ENCODE measurements at places on chromosomes 7 and 10.

DNA sequence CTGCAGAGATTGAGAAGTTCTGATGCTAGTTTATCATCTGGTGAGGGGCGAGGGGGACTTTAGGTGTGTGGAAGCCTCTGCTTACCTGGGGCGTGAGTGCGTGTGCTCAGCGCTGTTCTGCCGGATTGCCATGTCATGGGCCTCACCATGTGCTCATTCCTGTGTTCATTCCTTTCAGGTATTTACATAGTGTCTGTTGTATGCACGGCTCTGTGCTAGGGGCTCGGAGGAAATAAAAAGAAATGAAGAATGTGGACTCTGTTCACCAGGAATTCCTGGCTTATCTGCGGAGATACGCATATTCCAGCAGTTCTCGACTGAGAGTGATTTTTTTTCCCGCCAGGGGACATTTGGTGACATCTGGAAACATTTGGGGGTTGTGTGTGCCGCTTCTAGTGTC is 152.0 kb downstream of the CAMK1D start:
- no peak for DNase-seq

GRCh38 chr10:78454123-78454645 is 420.5 kb downstream of the RPS24 start:
- no peak for DNase-seq

DNA sequence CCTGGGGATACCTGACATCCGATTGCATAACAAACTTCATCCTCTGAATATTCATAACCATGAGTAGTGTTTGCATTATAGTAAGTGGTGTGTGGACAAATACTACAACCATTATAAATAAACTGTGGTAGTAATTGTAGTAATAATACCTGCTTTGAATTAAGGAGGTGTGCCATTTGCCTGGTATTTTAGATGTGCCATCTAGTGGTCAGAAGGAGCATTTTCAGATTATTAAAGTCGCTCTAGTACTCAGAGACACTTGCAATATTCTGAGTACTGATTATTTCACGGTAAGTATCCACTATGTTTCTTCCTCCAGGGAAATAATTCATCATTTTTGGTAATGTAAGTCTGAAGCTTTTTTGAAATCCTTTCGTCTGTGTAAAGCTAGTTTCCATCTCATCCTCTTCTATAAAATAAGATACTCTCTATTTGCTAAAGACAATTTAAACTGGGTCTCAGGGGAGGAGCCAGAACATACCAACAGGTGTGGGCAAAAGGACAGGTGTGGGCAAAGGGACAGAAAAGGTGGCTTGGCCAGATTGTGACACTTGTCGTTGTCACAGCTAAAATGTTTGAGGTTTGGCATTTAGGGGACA is 115.3 kb upstream of the WDR11 start:
- peak; percentile 26 for DNase-seq

DNA sequence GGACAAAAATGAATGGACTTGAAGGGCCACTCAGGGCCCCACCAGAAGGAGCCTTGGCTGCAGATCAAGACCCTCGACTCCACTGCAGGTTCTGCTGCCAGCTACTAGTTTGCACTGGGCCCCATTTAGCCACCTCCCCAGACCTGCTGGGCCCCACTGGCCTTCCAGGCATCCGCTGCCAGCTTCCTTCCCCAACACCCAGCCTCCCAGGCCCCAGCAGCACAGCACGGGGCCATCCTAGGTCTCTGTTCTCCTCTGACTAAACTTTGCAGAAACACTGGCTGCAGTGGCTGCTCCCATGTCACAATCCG is 277.4 kb upstream of the KLF14 start:
- no peak for DNase-seq

GRCh38 chr7:2280424-2280823 is 33.8 kb downstream of the SNX8 start:
- DNase-seq = no peak

DNA sequence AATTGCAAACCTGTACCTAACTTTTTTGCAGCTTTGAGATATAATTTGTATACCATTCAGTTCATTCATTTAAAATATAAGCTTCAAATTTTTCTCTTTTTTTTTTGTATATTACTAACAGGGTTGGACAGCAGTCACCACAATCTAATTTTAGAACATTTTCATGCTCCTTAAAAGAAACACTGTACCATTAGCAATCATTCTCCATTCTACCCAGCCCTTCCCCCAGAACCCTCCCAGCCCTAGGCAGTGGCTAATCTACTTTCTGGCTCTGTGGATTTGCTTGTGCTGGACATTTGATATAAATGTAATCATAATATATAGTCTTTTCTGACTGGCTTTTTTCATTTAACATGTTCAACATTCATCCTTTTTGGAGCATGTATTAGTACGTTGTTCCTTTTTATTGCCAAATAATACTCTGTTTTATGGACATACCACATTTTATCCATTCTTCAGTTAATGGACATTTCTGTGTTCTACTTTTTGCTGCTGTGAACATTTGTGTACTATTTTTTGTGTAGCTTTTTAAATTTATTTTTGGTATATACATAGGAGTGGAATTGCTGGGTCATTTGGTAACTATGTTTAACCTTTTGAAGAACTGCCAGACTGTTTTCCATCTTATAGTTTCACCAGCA is 40.9 kb upstream of the ST7 start:
- no peak for DNase-seq

DNA sequence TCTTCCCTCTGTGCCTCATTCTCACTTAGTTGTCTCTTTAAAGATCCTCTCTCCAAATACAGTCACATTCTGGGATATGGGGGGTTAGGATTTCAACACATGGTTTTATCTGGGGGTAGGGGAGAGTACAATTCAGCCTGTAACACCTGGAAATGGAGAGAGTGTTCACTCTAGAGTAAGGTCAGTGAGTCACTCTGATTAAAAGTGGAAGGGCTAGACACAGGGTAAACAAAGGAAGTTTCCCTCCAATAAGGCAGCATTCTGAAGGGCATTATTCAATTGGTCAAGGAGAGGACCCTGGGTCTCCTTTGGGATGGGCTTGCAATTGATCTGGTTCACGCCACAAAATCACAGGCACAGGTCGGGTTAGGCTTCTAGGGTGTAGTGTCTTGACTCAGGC is 232.8 kb upstream of the NPSR1 start:
- no peak for DNase-seq

DNA sequence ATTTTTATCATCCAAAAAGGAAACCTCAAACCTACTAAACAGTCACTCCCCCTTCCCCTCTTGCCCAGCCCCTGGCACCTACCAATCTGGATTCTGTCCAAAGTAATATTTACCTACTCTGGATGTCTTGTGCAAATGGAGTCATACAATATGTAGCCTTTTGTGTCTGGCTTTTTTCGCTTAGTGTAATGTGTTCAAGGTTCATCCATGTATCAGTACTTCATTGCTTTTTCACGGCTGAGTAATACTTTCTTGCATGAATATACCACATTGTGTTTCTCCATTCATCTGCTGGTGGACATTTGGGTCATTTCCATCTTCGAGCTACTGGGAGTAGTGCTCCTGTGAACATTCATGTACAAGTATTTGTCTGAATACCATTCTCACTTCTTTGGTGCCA is 113.6 kb downstream of the EEPD1 start:
- DNase-seq = no peak

GRCh38 chr10:87860156-87860795 is 3.1 kb downstream of the KLLN start:
- no peak for DNase-seq

DNA sequence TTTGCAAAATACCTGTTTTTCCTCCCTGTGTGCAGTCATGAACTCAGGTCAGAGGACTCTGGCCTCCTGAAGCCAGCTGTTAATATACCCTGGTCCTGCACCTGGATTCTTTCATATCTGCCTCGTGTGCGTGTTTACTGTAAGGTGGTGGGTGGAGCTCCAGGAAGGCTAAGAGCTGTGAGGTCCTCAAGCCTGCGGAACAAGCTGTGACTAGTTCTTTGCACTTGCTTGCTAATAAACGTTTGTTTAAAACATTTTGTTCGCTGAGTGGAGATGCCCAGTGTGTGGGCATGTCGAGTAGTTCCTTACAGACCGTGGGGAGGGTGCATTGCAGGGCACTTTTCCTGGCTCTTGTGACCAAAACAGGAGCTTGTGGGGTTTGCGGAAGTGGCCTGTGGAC is 139.0 kb downstream of the DOCK1 start:
- DNase-seq = no peak

DNA sequence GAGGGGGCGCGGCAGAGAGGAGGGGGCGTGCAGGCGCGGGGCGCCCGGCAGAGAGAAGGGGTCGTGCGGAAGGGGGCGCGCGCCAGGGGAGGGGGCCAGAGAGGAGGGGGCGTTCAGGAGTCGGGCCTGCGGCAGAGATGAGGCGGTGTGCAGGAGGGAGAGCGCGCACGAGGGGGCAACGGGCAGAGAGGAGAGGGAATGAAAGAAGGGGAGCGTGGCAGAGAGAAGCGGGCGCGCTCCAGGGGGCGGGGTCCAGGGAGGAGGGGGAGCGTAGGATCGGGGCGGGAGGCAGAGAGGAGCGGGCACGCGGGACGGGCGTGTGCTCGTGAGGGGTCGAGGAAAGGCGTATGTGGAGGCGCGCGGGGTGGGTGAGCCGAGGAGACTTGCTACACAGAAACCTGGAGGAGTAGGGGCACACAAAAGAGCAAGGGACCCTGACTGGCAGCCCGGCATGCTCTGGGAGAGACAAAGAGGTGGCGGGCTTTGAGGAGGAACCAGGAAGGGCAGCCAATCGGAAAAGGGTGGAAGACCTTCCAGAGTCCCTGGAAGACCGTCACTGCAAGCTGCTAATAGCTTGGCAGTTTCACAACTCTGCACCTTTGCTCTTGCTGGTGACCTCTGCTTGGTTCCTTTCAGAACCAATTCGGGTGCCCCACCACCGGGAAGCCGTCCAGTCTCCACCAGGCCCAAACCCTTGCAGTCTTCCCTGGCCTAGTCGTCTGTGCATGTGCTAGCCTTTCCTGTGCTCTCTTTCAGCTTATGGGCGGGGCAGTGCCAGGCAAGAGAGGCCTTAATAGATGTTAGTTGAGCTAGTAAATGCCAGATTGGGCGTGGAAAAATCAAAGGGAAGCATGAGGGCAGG is 639 bp downstream of the DYDC2 start:
- no peak for DNase-seq

- no peak for DNase-seq
These were observed 1.0 kb downstream of the FFAR4 start for GRCh38 chr10:93567277-93568104.

DNA sequence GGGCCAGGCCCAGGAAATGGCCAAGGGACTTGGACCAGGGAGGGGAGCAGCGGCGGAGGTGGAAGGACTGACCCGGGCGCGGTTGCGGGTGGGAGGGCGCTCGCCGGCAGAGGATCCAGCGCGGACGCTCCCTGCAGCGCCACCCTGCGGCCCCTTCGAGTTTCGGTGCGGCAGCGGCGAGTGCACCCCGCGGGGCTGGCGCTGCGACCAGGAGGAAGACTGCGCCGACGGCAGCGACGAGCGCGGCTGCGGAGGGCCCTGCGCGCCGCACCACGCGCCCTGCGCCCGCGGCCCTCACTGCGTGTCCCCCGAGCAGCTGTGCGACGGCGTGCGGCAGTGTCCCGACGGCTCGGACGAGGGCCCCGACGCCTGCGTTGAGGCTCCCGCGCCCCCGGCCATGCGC is 16.8 kb upstream of the ZNF467 start:
- DNase-seq = no peak

DNA sequence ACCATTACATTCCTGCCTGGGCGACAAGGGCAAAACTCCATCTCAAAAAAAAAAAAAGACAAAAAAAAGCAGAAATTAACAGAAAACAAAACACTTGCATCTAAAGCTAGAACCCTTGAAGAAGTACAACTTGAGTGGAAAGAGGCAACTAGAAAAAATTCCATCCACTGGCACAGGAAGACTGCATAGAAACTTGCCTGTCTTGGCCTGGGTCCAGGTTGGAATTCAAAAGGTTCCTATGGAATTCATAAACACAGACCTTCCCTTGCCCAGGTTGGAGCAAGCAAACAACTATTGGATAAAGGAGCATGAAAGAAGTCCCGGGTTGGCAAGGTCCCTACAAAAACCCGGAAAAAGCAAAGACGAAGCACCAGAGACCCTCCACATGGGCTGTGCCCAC is 69.8 kb downstream of the CCDC71L start:
- DNase-seq = no peak

GRCh38 chr7:98911916-98912315 is 33.6 kb downstream of the TRRAP start:
- DNase-seq = no peak

DNA sequence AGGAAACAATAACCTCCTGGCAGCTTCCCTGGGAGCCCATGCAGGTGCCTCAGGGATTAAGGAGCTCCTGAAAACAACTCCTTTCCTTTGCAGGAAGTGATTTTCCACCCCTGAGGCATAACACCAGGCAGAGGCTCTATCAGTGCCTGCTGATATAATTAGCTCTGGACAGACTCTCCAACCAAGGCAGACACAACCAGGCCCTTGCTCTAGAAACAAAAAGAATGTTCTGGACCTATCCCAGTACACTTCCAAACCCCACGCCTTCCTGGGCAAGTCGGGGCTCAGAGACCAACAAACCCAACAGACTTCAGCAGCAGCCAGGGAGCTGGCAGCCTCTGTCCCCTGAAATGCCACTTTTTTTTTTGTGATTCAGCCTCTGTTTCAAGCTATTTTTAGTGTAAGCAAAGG is 247.1 kb downstream of the KCNMA1 start:
- no peak for DNase-seq

GRCh38 chr7:105250239-105250638 is 138.5 kb downstream of the SRPK2 start:
- no peak for DNase-seq

GRCh38 chr7:36210291-36210922 is 57.4 kb downstream of the EEPD1 start:
- no peak for DNase-seq

DNA sequence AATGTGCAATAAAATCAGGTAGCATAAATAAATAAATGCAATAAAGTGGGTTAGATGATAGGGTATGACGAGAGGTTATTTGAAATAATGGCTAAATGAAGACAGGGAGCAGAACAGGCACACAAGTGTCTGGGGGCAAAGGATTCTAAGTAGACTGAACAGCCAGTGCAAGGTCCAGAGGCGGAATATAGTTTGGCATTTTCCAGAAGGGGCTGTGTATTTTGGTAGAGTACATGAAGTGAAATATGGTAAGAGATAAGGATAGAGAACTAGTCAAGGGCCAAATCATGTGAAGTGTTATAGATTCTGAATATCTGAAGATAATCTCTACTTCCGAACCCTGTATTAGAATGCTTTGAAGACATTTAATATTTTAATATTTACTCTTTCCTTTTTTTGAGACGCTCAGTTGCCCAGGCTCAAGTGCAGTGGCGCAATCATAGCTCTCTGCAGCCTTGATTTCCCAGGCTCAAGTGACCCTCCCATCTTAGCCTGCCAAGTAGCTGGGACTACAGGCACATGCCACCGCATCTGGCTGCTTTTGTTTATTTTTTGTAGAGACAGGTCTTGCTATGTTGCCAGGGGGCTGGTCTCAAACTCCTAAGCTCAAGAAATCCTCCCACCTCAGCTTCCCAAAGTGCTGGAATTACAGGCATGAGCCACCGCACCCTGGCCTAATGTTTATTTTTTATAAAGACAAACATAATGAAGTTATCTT is 44.4 kb upstream of the CD36 start:
- no peak for DNase-seq

DNA sequence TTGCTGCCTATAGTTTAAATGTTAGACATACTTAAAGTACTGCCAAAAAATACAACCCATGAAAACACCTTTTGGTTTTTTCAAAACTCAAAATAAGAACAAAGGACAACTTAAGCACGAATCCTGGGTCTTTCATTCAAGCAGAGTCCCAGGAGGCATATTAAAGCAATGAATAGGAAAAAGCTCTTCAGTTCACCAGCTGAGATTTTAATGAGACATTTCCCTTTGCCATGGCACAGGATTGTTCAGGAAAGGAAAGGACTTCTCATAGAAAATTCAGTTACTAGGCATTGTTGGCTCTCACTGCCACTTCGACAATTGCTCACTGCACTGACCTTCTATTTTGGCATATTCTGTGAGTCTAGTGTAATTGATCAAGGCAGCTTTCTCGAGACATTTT is 133.5 kb upstream of the FEZF1 start:
- no peak for DNase-seq
